Endothelial cell (in vitro differentiated cells): ENCODE measurements at places on chromosomes 12 and 14.

- DNase-seq: no peak
Observed at GRCh38 chr12:116172224-116172849, 105.2 kb downstream of the MED13L start.

DNA sequence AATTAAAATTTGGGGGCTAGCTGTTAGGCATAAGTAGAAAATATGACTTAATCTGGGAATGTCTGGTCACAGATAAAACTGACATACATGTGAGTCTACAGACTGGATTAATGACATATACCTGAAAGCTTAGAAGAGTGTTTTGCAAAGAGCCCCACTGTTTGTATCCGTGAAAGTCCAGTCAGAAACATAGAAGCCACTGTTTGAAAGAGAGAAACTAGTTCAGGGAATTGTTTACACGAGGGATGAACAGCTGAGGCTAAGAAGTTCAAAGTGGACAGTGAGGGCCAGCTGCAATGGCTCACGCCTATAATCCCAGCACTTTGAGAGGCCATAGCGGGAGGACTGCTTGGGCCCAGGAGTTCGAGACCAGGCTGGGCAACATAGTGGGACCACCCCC lies 36.2 kb upstream of the SGPP1 start:
- no peak for DNase-seq

DNA sequence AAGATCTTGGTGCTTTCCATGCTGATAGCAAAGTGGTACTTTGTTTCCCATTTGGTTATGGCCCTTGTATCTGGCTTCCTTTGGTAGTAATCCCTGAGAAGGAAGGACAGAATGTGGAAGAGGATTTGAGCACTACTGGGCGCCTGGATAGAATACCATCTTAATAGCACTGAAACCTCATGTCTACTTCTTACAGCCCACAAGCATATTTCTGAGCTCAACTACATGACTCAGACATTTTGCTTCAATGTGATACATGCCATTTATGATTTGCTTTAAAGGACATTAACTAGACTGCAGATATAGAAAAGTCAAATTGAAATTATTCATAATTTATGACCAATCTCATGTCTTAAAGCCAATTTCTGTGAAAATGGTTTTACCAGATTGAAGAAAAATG lies 80.4 kb downstream of the LIN7A start:
- DNase-seq: no peak

DNA sequence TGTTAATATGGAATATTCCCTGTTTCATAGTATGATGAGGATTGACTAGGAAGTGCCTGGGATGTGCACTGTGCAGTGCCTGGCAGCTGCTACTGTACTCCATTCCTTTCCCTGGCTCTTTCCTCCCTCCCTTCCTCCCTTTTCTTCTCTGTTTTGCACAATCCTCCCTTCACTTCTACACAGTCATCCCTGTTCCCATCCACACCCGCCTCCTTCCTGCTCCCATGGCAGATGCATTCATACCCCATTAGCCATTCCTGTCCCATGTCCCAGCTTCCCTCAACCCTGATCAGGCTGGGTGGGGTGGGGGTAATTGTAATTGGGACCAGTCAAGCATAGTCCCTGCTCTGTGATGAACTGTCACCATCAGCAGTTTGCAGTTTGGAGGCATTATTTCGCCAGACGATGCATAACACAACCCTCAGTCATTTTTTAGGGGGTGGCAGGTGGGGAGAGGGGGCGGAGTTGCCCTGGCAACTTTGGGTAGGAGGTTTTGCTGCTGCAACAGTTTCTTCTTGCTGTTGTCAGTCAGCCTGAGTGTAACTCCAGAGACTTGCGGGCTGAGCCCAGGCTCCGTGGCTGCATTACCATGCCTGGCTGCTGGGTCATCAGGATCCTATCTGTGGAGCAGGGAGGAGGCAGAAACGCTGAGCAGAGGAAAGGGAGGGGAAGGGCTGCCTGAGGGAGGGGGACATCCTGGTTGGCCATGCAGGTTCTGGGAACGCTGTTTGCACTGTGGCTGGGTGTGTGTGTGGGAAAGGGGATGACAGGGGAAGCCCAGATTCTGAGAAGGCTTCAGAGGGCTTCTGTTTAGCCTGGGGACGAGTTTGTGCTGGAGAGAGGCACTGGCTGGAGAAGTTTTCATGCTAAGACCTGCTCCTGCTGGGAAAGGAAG lies 4.1 kb upstream of the KRT84 start:
- DNase-seq: no peak

- DNase-seq: no peak
Observed at GRCh38 chr14:67757175-67757574, 55.5 kb downstream of the RDH12 start.

GRCh38 chr12:4032924-4033615 lies 159.9 kb upstream of the PARP11 start:
- DNase-seq: no peak

DNA sequence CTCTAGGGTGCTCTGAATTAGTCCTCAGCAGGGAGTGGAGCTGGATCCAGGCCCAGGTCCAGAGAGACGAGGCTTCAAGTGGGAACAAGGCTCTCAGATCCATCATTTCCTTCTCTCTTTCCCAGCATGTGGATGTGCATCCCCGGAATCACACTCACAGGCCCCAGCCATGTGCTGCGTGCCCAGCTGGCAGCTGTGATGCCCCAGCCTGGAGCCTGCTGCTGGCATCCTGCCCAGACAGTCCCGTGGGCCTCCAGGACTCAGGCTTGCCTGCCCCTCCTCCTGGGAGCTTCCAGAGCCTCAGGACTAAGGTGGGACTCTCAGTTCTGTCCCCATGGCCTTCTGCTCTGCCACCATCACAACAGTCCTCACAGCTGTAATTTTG lies 6.2 kb upstream of the KRT84 start:
- no peak for DNase-seq

DNA sequence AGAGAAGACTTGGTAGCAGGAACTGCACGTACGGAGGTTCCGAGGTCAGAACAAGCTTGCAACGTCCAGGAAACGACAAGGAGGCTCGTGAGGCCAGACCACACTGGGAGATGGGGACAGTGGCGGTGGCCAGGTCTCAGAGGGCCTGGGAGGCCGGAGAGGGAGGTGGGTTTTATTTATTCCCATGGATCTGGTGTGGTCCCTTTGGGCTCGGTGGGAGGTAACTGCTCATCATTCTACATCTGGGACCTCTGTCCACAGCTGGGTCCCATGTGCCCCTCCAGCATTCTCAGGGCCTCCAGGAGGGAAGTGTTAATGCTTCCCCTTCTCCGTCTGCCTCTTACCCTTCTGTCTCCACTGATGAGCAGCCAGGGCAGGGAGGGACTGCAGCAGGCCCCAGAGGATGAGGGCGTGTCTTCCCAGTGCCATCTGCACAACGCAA lies 35.7 kb upstream of the NCOR2 start:
- DNase-seq: no peak

- no peak for DNase-seq
Observed at GRCh38 chr12:103829092-103829491, 11.9 kb downstream of the NT5DC3 start.

- DNase-seq: no peak
Observed at GRCh38 chr14:52888159-52888558, 62.7 kb downstream of the FERMT2 start.

- DNase-seq: no peak
Observed at GRCh38 chr12:131287015-131287937, 333.6 kb downstream of the ADGRD1 start.

DNA sequence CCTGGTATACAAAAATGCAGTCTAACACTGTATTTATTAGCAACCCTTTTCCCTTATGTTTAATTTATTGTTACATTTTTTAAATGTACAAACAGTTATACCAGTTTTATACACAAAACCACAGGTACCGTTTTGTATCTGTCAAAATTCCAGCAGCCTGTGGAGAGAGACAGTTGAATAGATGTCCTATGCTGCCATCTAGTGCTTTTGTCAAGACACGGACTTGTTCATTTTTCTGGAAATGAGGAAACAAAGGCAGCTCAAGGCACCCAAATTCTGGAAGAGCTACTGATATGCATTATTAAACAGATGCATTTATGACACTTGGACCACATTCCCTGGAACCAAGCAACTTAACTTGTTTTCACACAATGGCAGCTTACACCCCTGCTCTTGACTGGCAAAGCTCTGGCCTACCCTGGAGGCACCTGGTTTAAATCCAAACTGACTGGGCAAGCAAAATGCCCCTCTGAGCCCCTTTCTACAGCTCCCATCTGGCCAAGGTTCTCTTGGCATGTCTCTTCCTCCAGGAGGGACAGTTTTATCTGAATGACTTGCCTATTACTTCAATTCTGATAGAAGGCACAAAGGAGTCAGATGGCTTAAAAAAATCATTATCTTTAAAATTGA lies 286.9 kb upstream of the PRKD1 start:
- peak; percentile 20 for DNase-seq

DNA sequence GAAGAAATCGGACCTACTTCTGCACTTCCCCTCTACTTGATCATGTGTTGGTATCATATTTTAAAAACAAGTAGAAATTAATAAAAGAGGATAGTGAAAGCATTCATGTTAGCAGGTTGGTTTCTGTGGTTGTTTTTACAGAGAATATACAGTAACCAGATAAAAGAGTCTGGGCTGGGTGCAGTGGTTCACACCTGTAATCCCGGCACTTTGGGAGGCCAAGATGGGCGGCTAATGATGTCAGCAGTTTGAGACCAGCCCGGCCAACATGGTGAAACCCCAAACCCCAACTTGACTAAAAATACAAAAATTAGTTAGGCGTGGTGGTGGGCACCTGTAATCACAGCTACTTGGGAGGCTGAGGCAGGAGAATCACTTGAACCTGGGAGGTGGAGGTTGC lies 55.9 kb downstream of the LRP6 start:
- DNase-seq: no peak

- DNase-seq: no peak
Observed at GRCh38 chr12:26379777-26380467, 184.5 kb downstream of the SSPN start.

GRCh38 chr12:76290963-76291859 lies 57.0 kb downstream of the BBS10 start:
- DNase-seq: no peak

DNA sequence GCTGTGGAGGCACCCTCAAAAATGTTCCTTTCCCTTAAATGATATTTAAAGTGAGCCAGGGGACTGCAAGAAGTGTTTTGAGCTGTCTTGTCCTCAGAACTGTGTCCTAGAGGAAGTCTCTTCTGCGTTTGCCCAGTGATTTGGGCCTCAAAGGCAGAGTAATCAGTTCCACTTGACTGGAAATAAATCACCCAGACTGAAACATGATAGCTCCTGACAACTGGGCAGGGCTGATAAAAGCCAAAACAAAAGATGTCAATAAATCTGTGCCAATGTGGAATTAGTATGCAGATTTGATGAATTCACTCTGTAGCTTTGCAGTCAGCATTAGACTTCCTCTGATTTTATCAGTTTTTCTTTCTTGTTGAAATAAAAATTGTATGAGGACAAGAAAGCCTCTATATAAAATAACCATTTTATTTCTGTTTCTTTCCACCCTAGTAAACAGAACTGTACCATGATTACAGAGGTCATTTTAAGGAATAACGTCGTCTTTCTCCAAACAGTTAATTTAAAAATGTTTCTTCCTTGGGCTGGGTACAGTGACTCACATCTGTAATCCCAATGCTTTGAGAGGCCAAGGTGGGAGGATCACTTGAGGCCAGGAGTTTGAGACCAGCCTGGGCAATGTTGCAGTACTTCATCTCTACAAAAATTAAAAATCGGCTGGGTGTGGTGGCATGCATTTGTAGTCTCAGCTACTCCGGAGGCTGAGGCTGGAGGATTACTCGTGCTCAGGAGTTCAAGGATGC lies 180.8 kb downstream of the ERC1 start:
- no peak for DNase-seq
